ENCODE measurements at places on chromosomes 3 and 15.

DNA sequence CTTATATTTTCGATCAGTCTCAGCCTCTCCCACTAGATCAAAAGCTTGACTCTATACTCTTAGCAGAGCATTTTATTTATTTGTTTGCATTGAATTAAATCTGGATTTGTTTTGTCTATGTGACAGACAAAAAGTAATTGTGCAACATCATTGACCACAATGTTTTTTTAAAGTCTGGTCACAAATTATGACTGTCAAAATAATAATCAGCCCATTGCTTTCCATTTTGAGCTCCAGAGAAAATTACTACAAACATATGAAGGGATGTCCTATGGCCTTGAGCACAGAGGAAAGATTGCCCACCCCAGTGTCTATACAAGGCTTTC is 82.3 kb downstream of the FSIP1 start:
- no peaks in the 10 kb centered on the region for H3K4me1 ChIP-seq
- H3K27ac ChIP-seq: no peak overlapping the region
- no peaks in the 10 kb centered on the region for H3K36me3 ChIP-seq
- H3K27me3 ChIP-seq: no peaks in the 10 kb centered on the region
- H3K4me3 ChIP-seq: no peak overlapping the region

- DNase-seq: no peak
- H3K4me1 ChIP-seq: no peaks in the 10 kb centered on the region
- H3K27ac ChIP-seq: no peak overlapping the region
- H3K36me3 ChIP-seq: peaks cover 5% of the 10 kb centered on the region
- H3K4me3 ChIP-seq: no peak overlapping the region
Measured at GRCh38 chr3:5191555-5192304, 4.2 kb downstream of the EDEM1 start.

GRCh38 chr3:46670000-46670890 is 23.2 kb downstream of the ALS2CL start:
- H3K4me1 ChIP-seq: no peaks in the 10 kb centered on the region
- H3K27ac ChIP-seq: no peak overlapping the region
- H3K4me3 ChIP-seq: no peak overlapping the region
- peaks cover 3% of the 10 kb centered on the region for H3K27me3 ChIP-seq
- peaks cover 8% of the 10 kb centered on the region for H3K36me3 ChIP-seq
- peak; percentile 47 for DNase-seq

- H3K36me3 ChIP-seq: no peaks in the 10 kb centered on the region
- no peak for DNase-seq
- no peak overlapping the region for H3K27ac ChIP-seq
- H3K4me1 ChIP-seq: no peaks in the 10 kb centered on the region
- H3K4me3 ChIP-seq: no peak overlapping the region
- H3K27me3 ChIP-seq: no peaks in the 10 kb centered on the region
Measured at GRCh38 chr15:35060591-35060990, 24.5 kb downstream of the NANOGP8 start.

- no peak overlapping the region for H3K4me3 ChIP-seq
- no peaks in the 10 kb centered on the region for H3K27me3 ChIP-seq
- H3K36me3 ChIP-seq: no peaks in the 10 kb centered on the region
- no peak overlapping the region for H3K27ac ChIP-seq
Measured at GRCh38 chr3:168396861-168397260, 301.1 kb upstream of the GOLIM4 start.
